ENCODE measurements at places on chromosomes 3 and 15.

DNA sequence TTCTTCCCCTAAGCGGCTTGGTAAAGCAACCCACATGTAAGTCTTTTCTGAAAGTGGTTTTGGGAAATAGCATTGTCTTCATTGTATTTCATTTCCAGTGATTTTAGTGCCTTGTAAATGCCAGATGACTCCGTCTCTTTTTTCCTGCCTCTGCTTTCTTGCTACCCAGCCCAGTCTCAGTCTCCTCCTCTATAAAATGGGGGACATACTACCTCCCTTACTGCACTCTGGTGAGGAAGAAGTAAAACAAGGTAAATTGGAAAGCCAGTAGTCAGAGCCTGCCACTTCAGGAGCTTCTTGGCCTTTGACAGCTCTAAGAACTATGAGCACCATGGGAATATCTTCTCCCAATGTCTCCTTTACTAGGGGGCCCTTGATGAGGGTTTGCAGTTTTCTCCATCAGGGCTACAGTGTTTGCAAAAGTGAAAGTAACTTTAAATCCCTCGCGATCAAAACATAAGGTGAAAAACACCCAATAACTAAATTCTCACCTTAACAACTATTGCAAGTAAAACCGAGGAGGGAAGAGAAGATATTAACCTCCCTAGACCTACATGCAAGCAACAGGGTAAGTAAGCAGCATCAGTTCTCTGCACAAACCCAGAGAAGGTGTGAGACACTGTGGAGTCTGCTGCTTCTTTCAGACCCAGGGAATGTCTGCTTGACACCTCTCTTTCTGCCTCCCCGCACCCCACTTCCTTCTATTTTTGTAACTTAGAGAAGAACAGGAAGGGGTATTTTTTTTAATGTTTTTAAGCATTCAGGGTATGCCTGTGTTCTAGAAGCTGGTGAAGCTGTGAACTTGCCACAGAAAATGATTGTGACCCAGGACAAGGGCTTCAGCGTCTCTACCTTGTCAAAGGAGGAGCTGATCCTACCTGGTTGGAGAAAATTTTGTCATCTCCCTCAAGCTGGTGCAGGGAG lies 159.1 kb upstream of the EOMES start:
- no peak for DNase-seq

DNA sequence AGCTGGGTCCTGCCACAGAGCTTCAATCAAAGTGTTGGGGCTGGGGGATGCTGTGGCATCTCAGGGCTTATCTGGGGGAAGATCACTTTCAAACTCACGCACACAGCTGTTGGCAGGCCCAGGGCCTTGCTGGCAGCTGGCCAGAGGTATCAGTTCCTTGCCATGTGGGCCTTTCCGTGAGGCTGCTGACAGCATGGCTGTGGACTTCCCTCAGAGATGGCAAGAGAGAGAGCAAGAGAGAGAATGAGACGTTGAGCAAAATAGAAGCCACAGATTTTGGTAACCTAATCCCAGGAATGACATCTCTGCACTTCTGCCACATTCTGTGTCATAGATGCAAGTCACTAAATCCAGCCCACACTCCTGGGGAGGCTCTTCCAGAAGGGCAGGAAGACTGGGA lies 91.0 kb downstream of the TPRG1 start:
- no peak for DNase-seq

- DNase-seq = no peak
Measured at GRCh38 chr3:111714305-111714704, 119.2 kb upstream of the ZBED2 start.

- peak; percentile 9 for DNase-seq
Measured at GRCh38 chr3:11835028-11835639, 11.6 kb downstream of the TAMM41 start.

DNA sequence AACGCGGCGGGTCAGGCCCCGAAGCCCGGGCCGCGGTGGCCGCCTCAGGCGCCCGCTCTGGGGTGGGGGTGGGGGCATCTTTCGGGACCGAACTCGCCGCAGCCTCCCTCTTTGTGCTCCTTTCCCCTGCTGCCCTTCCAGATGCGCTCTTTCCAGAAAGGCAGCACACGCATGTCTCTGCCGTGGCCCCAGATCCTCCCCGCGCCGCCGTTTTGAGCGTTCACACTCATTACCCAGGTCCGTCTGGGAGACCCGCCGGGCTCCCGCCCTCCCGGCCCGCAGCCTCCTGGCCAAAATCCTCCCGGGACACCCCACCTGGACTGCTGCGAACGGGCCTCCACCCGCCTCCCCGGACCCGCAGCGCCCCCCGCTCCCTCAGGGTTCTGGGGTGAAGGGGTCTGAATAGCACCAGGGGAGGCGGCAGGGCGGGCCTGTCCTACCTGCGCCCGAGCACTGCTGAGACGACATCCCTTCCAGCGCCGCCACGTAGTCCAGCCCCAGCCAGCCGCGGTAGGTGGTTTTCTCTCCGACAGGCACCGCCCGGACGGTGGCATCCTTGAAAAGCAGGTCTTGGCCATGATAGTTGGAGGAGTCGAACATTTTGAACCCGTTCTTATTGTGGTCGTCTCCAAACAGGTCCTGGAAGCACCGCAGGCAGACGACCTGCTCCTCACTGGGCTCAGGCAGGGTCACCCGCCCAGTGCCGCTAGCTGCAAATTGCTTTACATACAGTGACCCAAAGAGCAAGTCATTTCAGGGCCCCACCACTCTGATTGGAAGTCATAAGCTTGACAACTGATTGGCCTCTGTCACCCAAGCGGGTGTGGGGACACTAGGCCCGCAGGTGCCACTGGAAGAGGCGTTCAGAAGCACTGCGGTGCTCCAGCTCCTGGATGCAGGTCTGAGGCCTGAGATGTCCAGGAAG lies 25.9 kb downstream of the MELTF start:
- DNase-seq = no peak

GRCh38 chr15:28921336-28921735 lies 35.6 kb downstream of the APBA2 start:
- no peak for DNase-seq

DNA sequence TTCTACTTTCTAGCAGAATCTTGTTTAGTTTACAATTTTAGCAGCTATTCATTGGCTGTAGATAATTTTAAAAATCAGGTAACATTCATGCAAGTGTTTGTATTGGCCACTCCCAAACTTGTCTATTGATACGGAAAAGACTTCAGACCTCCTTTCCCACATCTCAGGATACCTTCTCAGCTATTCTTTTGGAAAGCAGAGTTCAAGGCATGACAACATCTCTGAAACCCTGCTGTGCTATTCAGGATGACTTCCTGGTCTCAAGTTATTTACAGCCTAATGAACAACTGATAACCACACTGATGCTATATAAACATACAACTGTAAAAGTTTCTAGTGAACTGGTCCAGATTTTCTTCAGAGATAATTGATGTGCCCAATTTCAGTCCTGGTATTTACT lies 55.8 kb downstream of the DZIP3 start:
- no peak for DNase-seq

- DNase-seq = no peak
Measured at GRCh38 chr3:192919901-192920300, 2.2 kb upstream of the MB21D2 start.

GRCh38 chr3:55724821-55725220 lies 237.7 kb upstream of the WNT5A start:
- DNase-seq = no peak

DNA sequence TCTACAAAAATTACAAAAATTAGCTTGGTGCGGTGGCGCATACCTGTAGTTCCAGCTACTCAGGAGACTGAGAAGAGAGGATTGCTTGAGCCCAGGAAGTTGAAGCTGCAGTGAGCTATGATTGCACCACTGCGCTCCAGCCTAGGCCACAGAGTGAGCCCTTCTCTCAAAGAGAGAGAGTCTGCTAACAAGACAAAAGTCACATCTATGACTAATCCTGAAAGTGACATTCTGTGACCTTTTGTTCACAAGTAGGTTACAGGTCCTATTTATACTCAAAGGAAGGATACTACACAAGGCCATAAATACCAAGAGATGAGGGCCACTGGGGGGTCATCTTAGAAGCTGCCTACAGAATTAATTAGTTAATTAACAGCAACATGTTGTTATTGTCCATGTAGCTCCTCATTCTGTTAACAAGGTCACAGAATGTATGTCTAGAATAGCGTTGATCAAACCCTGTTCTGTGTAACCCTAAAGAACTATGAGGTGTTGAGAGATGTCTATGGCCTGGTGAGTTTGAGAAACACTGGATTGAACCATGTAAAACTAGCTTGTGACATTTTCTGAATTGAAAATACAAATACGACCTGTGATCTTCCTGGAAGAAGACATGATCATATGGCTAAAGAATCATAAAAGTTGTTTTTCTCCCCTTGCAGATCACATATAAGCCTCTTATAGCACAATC lies 97.0 kb downstream of the SAMMSON start:
- DNase-seq = no peak

GRCh38 chr3:134457376-134458074 lies 28.3 kb downstream of the ANAPC13 start:
- DNase-seq = no peak

DNA sequence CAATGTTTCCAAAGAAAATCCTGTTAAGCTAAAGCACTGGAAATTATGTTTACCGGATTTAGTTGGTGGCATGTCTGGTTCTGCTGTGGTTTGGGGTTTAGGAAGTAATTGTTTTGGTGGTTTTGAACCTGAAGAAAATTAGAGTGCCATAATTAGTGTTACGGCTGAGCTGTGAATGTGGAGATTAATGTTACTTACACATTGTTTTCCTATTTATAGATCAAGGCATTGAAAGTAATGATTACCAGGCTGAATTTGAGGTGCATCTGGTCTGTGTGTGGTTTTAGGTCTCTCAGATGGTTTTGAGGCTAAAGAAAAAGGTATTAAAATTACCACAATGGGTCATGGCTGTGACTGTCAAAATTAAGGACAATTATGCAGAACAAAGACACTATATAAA lies 128.9 kb downstream of the TFG start:
- DNase-seq = no peak

- DNase-seq = peak; percentile 37
Measured at GRCh38 chr3:71809321-71810026, 24.5 kb upstream of the PROK2 start.

- DNase-seq = no peak
Measured at GRCh38 chr15:36334059-36334458, 245.4 kb upstream of the CDIN1 start.

All from NCI-H1694 treated with DMSO at 0.1 percent for 48 hours (cell line).